SK-MEL-5 (cell line): ENCODE measurements at places on chromosomes 6 and 20.

GRCh38 chr6:17102258-17102870 lies 514 bp downstream of the STMND1 start:
- no peak for DNase-seq

GRCh38 chr6:151100326-151100725 lies 139.4 kb upstream of the AKAP12 start:
- DNase-seq = no peak

DNA sequence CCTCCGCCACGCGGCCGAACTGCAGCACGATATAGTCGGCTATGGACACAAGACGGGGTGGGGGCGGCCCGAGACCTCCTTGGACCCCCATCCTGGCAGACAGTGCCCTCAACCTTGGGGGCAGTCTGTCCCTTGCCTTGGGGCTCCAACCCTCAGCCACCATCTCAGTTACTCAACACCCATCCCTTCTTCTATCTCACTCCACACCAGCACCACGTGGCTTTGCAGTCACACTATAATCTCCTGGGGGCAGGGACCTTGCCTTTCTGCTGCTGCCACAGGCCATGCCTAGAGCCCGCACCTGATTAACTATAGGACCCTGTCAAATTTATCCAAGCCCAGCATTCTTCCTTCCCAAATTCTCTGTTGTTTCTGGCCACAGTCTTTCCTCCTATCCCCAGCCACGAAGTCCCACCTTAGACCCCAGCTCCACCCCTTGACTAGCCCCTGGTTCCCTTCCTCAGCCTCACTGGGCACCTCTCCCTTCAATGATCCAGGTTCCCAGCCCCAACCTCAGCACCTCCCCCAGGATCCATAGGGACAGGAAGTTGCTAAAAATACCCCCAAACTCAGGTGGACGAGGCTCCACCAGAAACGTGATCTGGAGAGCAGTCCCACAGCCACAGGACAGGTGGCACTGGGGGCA lies 1.7 kb upstream of the TEAD3 start:
- DNase-seq = no peak

- DNase-seq = no peak
Measured at GRCh38 chr20:45266977-45267376, 12.6 kb upstream of the SLPI start.

DNA sequence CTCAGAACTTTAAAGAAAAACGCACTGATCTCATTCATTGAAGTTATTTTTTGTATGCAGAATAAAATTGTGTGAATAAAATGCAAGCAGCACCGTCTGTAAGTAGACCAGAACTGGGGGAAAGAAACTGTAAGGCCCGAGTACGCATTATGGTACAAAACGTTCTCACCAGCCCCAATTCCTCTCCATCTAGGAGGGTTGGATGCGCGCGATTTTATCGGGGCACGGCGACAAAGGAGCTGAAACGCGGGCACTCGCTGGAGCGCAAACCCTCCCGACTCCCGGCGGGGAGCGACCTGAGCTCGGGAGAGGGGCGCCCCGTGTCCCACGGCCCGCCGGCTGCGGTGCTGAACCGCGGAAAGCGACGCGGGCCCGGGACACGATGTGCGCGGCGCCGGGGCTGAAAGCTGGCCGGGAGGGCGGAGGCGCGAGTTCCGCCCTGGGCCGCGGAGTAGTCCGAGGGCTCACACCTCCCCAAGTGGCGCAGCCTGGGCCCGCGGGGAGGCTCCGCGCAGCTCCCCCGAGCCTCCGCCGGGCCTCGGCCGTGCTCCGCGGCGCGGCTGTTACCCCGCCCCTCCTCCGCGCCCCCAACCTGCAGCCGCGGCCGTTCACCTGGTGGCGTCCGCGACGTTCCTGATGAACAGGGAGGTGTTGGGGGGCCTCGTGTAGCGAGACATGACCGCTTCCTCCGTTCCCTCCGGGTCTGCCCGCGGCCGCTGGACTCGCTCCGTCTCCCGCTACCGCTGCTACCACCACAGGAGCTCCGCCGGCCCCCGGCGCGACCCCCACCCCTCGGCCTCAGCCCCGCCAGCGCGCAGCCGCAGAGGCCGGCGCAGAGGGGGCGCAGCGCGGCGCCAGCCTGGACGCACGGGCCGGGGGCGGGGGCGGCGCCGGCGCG lies at the start of gene SRSF12:
SRSF12 (minus strand) TSS at position 861 of the 898 bp plus-strand sequence; CDS start at position 677, 184 bp downstream.
- no peak for DNase-seq

GRCh38 chr6:96963809-96964208 lies 39.3 kb downstream of the KLHL32 start:
- DNase-seq = no peak

- no peak for DNase-seq
Measured at GRCh38 chr6:15966000-15966520, 162.8 kb upstream of the MYLIP start.

DNA sequence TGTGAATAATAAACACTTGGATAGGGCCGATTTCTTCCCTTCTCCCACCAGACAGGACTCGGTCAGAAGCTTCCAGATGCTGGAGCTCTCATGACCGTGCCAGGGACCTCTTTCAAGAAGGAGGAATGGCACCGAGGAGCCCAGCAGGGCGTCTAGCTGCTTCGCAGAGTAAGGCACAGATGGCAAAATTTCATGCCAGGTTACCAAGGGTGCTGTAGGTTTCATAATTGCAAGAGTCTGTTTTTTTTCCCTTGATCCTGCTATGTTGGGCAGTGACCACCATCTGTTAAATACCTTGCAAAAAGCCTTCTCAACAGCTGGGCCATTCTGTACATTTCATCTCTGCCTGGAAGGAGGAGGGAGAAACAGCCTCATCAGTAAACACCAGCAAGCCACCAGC lies 111.8 kb downstream of the EDN3 start:
- no peak for DNase-seq

GRCh38 chr6:69835414-69836179 lies 30.8 kb upstream of the COL19A1 start:
- peak; percentile 81 for DNase-seq

- DNase-seq = no peak
Measured at GRCh38 chr6:151784441-151785214, 22.9 kb upstream of the ESR1 start.

DNA sequence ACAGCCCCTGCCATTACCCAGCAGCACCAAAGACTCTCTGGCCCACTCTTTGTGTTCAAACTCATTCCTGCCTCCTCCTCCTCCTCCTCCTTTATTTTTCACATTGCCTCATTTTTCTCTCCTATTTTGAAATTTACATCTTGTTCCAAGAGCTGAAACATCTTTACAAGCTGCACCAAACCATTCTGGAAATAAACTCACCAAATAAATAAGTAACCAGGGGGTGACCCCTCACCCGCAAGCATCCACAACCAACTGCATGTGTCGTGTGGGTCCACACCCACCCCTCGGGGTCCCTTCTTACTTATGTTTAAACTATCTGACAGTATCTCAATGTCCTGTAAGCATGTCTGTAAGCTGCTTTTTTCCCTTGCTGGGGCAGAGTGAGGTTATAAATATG lies 1.4 kb downstream of the KCNB1 start:
- DNase-seq = no peak

- no peak for DNase-seq
Measured at GRCh38 chr6:6997263-6998193, 110.2 kb upstream of the RREB1 start.

GRCh38 chr20:55160037-55160436 lies 684.6 kb downstream of the DOK5 start:
- DNase-seq = no peak

GRCh38 chr20:50333812-50334211 lies 143.2 kb downstream of the CEBPB start:
- DNase-seq = no peak

- DNase-seq = no peak
Measured at GRCh38 chr6:158476389-158476788, 83.5 kb upstream of the TMEM181 start.

DNA sequence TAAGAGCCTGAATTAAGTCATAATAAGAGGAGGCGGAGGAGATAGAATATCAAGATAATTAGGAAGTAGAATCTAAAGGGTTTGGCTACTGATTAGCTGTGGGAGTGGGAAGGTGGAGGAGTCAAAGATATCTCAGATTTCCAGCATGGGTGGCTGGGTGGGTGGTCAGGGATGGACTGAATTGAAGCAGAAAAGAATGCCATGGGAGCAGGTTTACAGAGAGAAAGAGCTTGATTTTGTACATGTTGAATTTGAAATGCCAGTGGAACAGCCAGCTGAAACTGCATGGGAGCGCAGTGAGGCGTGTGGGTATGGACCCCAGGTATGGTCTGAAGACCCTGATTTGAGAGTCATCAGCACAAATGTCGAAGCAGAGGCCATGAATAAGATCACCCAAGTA lies 1.4 kb upstream of the HLA-DMA start:
- no peak for DNase-seq

DNA sequence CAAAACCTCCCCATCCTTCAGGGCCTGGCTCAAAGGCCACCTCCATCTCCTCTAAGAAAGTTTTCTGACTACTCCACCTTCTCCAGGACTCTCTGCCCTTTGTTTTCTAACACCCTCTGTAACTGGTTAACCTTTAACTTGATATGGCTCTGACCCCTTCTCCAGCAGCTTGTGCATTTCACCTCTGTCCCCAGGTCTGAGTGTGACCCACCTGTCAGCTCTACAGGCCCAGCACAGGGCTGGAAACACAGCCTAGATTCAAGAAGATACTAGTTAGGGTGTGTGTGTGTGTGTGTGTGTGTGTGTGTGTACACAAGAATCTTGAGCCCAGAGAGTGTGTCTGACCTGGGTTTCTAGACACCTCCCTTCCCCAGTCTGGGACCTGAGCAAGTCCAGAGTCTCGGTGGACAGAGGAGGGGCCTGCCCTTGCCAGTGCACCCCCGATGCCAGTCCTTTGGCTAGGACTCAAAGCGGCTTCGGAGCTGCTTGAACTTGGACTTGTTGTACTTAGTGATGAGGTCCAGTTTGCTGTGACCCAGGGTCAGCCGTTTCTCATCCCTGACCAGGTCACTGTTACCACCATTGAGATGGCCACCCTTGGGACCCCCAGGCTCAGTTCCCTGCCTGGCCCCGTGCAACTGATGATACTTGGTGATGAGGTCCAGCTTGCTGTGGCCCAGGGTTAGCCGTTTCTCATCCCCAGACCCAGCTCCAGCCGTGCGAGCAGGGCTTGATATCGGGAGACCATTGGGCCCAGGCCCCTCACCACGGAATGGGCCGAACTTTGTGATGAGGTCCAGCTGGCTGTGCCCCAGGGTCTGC lies 1.7 kb upstream of the EIF6 start:
- DNase-seq = no peak

DNA sequence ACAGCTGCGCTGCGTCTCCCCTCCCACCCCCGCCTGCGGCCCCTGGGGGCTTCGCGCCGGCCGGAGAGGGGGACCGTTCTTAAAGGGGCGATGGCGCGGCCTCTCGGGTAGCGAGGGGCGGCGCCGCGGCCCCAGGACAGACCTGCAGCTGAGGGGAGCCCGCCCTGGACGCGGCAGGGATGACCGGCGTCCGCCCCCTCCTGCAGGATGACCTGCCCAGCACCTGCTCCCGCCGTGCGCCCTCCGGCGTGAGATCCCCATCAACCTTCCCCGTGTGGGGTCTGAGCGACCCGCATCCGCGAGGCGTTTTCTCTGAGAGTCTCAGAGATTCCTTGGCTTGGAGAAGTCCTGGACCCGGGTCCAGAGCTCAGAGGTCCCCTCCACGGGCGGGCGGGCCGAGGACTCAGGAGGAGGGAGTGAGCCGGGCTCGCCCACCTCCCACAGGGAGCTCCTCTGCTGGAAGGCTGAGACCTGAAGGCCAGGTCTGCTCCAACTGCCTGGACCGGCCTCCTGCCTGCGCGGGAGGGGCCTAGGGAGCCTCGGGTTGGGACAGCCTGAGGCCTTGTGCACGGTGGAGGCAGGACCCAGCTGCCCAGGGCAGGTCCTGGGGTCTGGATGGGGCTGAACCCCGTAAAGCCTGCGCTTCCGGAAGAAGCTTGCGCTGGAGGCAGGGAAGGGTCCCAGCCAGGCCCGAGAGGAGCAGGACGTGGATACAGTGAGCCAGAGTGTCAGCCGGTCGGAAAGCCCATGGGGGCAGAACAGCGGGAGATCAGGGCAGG lies 532 bp upstream of the NKAIN4 start:
- no peak for DNase-seq

DNA sequence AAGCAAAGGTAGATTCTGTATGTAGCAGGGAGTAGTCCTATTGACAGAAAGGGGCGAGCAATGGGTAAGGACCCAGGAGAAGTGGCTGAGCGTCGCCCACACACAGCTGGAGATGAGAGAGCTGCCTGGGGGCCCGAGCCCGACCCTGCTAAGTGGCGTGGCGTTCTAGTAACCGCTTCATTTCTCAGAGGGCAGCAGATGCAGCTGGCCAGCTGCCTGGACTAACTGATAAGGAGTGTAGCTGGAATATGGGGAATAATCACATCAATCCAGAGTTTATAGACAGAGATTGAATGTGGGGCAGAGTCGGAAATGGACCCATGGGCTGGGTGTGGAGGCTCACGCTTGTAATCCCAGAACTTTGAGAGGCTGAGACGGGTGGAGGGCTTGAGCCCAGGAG lies 64.4 kb downstream of the EZR start:
- no peak for DNase-seq

GRCh38 chr20:52193133-52193532 lies 1.6 kb upstream of the ZFP64 start:
- no peak for DNase-seq

DNA sequence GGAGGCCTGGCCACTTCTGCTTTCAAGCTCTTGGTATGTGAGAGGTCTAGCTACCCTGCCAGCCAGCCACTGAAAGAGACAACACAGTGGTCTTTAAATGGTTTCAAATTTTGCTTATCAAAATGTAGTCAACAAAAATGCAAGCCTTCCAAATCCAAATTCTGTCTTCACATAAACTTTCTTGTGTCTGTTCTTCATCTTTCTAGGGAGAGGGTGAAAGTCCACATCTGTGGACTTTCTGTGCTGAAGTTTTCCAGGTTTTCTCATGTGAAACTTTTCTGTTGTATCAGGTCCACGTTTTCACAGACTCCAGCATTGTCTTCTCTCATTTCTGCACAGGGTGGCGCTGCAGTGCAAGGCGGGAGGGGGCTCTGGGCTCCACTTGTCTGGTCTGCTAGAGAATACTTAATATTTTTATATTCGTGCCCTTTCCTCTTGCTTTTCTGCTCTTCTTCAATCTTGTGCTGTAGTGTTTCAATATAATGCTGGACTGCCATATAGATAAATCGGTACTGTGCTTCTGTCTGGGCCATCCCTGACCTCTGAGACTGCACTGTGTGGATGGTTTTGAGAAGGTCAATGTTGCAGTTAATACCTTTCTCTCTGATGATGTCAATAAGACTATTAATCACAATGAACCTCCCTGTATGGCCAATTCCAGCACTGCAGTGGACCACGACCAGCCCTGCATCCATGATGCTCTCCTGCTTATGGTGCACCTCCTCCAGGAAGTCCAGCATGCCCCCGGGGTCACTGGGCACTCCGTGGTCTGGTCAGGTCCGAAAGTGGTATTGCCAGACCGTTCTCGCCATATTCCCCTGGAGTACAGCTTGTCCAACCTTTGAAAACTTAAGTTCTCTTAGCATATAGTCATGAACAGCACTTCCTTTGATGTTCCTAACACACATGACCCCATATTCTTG lies 161.6 kb upstream of the TNFAIP3 start:
- peak; percentile 78 for DNase-seq
